ENCODE measurements at places on chromosomes 1 and 21. TPM values are rescaled to one million over a fixed set of nuclear protein-coding genes. Genes with fewer than 3 reads are reported as not detected.

DNA sequence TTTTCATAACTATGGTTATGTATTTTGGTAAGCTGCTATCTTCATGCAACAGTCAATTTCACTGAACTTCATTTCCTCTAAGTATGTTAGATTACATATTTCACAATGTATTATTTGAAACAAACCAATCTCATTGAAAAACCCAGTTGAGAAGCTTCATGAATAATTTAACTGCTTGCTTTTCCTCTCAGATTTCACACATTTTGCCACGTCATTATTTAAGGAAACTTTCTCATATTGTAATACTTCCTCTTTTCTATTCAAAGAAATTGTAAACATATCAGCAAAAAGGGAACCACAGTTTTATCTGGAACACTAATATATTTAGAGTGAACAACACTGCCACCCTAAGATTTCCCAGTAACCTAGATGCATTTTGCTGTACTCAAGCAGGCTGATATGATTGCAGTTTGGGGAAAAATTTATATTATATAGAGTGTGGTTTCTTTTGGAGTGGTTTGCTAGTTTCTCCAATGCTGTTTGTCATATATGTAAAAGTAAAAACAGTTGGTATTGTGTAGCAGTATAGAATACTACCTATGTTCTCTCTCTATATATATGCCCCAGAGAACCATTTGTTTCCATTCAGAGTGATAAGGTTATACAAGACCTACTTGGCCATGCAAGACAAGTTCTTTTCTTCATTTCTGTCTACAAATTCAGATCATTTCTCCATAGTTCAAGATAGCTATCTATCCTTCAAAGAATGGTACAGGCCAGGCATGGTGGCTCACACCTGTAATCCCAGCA lies 28.4 kb upstream of the AHCTF1 start:
- DNase-seq, result no peak

SLAMF9 gene
- total RNA-seq, result not detected

DNA sequence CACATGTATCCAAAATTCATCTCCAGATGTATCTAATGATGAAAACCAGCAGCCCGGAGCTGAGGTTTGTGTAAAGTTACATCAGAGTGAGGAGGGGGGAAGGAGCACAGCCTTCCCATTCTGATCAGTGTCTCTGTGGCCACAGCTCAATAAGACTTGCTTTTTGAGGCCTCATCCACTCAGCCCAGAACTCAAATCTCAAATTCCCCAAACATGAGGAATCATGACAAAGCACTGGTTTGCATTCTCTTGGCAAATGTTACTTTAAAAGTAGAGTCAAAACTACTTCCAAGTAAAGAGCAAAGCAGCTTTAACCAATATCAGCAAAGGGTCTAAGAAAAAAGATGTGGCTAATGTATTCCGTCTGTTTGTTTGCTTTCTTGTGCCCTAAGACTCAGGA lies 30.9 kb downstream of the CCN1 start:
- DNase-seq, result no peak

- DNase-seq, result no peak
These were observed 20.1 kb downstream of the URB1 start for GRCh38 chr21:32372755-32373154.

DNA sequence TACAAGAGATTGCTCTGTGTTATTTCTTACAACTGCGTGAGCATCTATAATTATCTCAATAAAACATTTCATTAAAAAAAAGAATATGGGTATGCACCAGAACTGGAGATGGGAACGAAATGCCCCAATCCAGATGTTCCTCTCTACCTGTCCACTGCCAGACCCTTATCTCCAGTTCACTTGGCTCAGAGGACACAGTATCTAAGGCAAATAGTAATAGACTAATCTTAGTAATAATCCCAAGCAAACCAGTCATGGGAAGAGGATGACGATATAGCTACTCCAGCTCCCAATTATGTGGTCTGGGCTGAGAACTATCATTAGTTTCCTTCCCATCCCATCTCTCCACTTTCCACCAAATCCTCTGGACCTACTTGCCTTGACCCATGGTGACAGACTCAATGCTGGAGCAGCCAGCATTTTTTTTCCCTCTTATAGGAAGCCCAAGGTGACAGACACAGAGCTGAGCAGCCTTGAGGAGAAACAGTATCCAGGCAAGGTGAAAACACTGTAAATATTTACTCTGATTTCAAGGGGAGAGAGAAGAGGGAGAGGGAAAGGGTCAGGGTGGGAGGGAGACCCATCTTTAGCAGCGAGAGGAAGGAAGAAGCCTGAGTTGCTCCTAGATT lies 28.7 kb downstream of the DDX20 start:
- DNase-seq, result no peak

DNA sequence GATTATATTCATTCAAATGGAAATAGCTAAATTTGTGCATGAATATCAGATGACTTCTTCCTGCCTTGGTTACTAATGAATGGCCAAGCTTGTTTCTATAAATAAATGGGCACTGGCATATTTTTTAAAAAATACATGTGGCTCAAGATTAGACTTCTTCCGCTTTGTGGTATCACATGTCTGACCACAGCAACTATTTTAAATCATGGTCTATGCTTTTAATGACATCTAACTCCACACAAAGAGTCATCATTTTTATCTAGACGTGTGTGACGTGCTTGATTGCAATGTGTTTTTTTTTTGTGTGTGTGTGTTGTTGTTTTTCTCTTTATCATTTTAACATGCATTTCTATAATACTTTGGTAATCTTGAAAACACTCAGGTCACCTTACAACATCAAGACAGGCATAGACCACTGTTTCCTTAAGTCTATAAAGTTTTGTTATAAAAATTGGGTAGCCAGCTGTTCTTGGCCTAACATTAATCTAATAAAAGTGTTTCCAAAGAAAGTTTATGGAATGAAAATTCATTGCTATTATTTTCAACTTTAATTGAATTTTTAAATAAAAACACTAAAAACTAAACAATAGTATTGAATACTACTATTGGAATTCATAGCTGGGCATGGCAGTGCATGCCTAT lies 29.5 kb downstream of the RGS1 start:
- no peak for DNase-seq

DNA sequence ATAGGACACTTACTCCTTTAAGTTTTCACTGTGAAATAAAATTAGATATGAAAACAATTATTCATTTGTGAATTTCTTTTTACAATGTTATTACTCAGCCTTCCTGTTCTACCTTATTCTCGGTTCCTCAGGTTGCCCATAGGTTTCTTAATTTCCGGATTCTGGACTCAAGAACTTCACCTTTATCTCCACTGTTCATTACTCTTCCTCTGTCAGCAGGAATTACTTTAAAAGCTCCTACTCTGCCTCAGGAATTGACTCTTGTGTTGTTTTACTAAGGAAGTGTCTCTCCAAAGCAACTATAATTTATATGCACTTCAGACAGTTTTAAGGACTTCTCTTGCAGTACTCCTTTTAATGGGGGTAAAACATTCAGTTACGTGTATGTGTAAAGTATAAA lies 123.8 kb downstream of the OSBPL9 start:
- no peak for DNase-seq

DNA sequence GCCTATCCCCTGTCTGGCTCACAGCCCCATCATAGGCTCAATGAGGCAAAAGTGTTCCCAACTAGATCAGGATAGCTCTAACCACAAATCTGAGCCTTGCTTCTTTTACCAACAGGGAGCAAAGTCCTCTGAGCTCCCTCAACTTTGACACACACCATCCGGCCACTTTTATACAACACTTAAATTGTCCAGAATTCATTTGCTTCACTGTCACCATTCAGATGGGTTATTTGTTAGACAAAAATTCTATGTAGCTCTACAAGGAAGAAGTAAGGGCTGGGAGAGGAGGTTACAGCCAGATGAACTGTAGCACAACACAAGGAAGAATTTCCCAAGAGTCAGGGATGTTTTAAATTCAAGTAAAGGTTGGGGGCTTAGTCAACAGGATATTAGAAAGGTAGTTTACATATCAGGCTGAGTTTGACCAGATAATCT lies 50.8 kb downstream of the TGFBR3 start:
- no peak for DNase-seq

- no peak for DNase-seq
These were observed 30.3 kb upstream of the LPAR3 start for GRCh38 chr1:84923317-84923716.

C1orf53 gene
- total RNA-seq, result 9.9 TPM

GRCh38 chr1:161121834-161122233 lies 3.9 kb downstream of the NIT1 start:
- no peak for DNase-seq

- DNase-seq, result no peak
These were observed 1.3 kb upstream of the EFNA4 start for GRCh38 chr1:155062151-155062686.

GRCh38 chr1:46530311-46530710 lies 21.1 kb downstream of the KNCN start:
- DNase-seq, result no peak

REG4 gene
- not detected for total RNA-seq

DNA sequence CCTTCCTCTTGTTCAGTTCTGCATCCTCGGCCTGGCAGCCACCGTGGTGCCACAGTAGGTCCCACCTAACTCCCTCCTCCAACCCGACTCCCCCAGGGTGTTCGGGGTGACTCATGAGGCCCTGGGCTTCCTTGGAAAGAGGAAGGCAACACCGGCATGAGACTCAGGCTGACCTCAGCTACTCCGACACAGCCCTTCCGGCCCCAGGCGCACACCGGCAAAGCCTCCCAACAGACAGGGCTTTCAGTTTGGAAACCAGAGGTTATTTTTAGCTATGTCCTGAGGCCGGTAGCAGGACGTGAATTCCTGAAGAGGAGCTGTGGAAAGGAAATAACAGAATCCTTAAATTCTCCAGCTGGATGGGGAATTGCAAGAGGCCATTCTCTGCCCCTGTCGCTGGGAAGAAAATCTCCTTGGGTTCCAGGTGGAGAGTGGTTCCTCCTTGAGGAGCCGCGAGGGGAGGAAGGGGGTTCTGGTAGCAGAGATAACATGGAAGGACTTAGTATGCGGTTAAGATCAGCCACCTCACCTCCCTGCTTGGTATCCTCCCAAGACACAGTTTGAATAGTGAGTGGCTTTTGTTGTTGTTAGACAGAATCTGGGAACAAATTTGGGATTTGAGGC lies 24.4 kb downstream of the PLXNA2 start:
- no peak for DNase-seq

CD164L2 gene
- total RNA-seq, result 0.29 TPM

DNA sequence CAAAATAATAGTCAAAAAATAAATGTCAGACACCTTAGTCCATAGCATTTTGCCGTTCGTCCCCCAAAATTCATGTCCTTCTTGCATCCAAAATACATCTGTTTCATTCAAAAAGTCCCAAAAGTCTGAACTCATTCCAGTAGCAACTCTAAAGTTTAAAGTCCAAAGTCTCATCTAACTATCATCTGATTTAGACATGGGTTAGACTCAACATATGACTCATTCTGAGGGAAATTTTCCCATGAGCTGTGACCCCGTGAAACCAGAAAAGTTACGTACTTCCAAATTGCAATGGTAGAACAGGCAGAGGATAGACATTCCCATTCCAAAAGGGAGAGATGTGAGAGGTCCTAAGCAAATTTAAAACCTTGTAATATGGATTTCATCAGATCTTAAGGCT lies 48.6 kb upstream of the CACHD1 start:
- DNase-seq, result no peak

GRCh38 chr1:43315481-43315880 lies 14.7 kb downstream of the TIE1 start:
- no peak for DNase-seq

- DNase-seq, result no peak
These were observed 135.9 kb downstream of the SLC30A10 start for GRCh38 chr1:219792337-219793021.

THEM5 gene
- not detected for total RNA-seq

- DNase-seq, result no peak
These were observed 371.2 kb downstream of the NPHP4 start for GRCh38 chr1:5620997-5621396.

WNT4 gene
- total RNA-seq, result 0.58 TPM

DNA sequence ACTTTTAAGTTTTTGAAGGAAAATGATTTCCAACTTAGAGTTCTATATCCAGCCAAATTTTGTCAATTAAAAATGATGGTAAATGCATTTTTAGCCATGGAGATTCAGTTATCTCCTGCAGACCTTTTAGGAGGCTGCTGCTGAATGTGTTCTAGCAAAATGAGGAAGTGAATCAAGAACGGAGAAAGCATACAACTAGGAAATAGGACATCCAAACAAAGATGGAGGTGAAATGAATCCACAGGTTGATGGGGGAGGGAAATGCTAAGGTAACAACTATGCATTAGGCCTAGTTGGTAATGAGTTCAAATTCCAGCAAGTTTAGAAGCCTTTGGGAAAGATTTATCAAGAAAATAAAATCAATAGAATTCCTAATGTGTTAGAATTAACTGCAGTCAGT lies 80.5 kb downstream of the FNBP1L start:
- DNase-seq, result no peak

DNA sequence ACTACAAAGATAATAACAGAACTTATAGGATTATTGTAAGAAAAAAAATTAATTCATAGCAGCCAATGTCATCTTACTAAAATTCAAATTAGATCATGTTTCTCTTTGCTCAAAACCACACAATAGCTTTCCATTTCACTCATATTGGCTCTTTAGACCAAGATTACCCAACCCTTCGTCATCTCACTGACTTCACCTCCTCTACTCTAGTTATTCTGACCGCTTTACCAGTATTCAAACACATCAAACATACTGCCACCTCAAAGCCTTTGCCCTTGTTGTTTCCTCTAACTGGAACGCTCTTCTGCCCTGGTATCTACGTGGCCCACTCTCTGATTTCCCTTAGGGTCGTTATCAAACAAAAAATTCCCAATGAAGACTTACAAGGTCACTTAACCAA lies 1.7 kb downstream of the ANGPTL3 start:
- no peak for DNase-seq

LRRC71 gene
- not detected for total RNA-seq

- no peak for DNase-seq
These were observed 88.0 kb downstream of the CD247 start for GRCh38 chr1:167430134-167430848.

- DNase-seq, result no peak
These were observed 177.3 kb downstream of the ZSCAN20 start for GRCh38 chr1:33649759-33650158.

DNA sequence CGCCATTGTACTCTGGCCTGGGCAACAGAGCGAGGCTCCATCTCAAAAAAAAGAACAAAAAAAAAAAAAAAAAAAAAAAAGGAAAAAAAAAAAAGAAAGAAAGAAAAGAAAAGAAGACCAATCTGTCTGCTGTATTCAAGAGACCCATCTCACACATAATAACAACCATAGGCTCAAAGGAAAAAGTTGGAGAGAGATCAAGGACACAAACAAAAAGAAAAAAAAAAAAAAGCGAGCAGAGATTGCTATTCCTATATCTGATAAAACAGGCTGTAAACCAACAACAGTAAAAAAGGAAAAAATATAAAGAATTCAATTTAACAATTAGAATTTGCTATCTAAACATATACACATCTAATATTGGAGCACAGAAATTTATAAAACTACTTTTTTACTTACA lies 150.4 kb downstream of the BRINP3 start:
- no peak for DNase-seq

- DNase-seq, result no peak
These were observed 39.7 kb downstream of the ZC3H11B start for GRCh38 chr1:219573158-219573557.

LORICRIN gene
- not detected for total RNA-seq

- DNase-seq, result no peak
These were observed 22.6 kb downstream of the SLAMF6 start for GRCh38 chr1:160500321-160500990.

ELAPOR1 gene
- not detected for total RNA-seq

- peak; percentile 72 for DNase-seq
These were observed 391.6 kb upstream of the VAMP3 start for GRCh38 chr1:7379441-7379971.

- DNase-seq, result peak; percentile 21
These were observed 256.6 kb downstream of the ST6GALNAC3 start for GRCh38 chr1:76330991-76331603.

MROH9 gene
- not detected for total RNA-seq

Measured in kidney epithelial cell (primary cell).